ENCODE measurements at places on chromosomes 4 and X.

DNA sequence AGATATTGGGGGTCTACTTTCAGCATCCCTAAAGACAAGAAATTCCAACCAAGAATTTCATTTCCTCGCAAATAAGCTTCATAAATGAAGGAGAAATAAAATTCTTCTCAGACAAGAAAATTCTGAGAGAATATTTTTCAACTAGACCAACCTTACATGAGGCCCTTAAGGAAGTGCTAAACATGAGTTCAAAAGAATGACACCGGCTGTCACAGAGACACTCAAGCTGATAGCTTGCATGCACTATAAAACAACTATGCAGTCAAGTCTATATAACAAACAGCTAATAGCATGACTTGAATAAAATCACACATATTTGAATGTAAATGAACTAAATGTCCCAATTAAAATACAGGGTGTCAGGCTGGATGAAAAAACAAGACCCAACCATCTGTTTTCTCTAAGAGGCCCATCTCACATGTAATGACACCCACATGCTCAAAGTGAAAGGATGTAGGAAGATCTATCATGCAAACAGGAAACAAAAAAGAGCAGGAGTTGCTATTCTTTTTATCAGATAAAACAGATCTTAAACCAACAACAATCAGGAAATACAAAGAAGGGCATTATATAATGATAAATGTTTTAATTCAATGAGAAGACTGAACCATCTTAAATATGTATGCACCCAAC, 27.2 kb downstream of the FAAH2 start:
- DNase-seq = no peak

DNA sequence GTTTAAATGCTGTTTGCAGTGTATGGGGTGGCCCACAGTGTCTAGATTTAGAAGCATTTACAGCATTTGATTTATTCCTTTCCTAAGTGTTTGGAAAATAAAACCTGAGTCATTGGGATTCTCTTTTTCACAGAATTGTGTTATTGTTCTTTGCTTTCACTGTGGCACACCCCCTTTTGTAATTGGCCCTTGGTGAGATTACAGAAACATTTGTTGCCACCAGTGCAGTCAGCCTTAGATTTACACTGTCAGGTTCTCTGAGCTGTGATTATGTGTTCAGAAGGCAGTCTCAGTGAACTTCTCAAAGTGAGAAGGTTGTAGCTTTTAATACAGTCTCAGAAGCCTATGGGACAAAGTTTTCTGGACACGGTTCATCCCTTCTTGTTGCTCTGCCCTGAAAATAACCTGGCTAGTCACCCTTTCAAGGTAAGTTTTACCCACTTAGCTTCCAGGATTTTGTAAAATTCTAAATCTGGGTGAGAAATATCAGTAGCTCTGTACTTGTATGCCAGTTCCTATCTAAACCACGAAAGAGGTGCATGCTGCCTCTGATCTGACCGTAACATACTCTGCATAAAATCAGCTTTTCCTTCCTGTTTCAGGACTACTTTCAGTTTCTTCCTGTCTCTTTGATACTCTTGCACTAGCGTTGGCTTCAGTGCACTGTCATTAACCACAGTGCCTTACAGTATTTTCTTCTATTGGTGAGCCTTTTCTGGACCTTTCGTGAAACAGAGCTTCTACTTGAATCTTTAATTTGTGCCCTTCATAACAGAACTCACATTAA, 12.6 kb downstream of the RUFY3 start:
- no peak for DNase-seq

DNA sequence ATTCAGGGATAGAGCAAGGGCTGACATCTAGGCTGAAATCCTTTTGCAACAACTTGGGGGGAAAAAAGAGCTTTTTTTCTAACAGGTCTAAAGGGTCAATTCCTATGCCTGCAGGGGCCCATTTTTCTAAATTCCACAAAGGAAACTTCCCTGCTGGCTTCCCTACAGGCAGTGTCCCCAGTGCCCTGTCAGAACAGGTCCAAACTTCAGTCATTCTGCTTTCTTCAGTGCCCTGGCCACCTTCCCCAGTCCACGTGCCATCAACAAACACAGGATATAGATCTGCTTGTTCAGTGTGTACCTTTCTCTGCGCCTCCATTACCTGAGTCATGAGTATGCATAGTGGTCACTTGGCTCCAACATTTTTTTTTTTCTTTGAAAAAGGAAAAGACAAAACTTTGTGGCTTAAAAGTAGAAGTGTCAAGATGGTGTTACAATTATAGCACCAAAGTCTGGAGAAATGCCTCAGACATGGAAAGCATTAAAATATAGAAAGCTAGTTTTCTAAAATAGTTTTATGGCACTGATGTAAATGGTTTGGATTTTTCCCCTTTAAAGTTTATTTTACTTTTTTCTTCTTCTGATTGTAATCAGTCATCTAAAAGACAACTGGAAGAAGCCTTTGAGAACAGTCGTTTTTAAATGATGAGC, 84.0 kb upstream of the JADE1 start:
- DNase-seq = no peak

DNA sequence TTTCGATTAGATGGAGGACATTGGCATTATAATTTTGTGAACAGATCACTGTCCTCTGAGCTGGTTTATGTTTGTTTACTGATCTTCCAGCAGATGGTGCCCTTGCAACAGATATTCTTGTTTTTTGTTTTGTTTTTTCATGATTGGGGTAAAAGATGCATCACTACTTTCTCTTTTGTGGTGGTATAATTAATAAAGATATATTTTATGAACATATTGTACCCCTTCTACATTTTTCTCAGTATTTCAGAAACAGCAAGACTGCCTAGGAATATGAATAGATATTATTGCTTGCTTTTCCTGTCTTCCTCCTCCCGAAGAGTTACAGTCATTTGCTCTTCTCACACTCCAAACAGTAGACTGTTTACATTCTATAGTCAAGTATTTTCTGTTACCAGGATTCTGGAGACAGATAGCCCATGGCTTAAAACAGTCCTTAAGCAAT, 905.2 kb downstream of the TRAM1L1 start:
- peak; percentile 8 for DNase-seq

DNA sequence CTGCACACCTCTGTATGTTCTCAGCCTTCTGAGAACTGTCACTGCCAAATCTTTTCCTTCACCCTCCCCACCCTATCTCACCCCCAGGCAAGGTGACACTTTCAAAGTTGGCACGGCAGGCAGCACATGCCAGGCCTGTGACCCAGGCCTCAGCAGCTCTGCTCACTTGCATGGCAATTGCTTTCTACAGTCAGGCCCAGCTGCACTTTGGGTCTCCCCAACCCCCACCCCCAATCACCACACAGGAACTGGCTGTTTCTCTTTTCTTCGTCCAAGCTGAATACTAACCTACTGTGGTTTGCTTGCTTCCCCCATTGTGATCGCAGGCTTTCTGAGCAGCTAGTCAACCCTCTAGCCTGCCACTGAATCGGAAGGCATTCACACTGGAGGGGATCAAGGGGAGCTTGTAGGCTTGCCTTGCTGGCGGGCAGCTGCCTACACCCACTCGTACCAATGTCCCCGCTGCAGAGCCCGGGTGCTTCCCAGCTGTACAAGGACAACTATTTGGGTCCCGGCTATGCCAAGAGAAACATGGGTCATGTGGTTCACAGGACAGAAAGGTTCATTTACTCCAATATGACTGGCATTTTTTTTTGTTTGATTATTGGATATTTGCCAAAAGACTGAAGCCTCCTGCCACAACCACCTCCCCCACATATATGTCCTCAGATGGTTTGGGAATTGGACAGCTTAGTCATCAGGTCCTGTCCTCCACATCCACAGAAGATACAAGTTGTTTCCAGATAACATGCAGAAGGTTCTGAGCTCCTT, 28.1 kb downstream of the SLC25A43 start:
- DNase-seq = no peak
